ENCODE measurements at places on chromosomes 5 and 9.

DNA sequence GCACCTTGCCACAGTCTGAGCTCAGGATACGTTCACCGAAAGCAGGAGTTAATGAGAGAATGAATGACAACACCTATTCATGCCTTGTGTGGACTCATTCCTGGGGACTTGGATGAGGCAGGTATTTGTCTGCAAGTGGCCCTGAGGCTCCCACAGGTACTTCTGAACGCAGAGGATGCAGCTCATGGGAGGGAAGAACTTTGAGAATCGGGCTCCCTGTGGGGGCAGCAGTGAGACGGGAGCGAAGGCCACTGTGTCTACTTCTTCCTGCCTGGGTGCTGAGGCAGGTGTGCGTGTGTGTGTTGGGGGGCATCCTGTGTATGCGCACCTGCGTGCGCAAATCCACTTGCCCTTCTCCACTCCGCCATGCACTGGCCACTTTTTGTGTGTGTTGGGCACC, 42.2 kb downstream of the PTPN3 start:
- no peak for DNase-seq

DNA sequence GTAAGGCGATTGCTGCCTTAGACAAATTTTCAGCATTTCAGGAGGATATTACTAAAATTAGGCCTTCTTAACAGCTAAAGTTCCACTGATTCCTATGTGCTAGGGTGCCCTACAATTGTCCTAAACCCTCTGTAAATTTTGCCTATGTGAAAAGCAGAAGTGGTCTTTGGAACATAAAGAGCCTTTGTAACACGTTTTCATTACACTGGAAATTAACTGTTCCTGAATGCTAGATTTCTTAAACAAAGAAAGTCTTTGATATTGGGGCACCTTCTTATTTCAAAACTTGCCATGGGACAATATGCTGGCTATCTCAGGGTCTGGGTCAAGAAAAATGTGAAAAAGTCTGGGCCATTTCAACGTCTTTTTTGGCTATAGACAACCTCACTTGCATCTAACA, 60.4 kb upstream of the MOCS2 start:
- DNase-seq = no peak

DNA sequence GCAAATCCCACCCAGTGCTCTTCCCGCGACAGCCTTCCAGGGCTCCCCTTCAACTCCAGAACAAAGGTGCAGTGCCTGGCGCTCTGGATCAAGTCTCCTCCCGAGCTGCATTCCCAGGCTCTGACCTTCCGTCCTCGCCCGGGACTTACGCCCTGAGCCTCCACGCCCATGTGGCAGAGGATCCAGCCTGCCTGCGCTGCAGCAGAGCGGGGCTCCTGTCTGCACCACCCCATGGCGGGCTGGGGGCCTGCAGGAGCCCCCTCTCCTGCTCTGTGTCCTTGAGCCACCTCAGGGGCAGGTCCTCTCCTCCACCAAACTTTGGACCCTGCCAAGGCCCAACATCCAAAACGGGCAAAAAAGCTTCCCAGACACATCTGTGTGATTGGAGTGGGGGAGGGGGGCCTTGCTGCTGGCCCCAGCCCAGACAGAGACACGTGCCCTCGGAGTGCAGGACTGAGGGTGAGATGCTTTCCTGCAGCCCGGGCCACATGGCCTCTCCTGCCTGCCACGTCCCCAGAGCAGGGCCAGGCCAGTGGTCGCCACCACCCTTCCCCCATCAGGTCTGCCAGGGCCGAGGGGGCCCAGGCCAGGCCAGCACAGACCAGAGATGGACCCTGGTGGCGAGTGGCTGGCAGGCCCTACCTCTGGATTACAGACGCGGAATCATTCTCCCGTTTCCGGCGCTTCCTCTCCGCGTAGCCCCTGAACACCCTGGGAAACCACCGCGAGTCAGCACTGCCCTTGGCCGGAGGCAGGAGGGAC, 4.4 kb downstream of the NSMF start:
- DNase-seq = no peak

- DNase-seq = no peak
Measured at GRCh38 chr5:174505621-174506020, 218.8 kb upstream of the MSX2 start.

DNA sequence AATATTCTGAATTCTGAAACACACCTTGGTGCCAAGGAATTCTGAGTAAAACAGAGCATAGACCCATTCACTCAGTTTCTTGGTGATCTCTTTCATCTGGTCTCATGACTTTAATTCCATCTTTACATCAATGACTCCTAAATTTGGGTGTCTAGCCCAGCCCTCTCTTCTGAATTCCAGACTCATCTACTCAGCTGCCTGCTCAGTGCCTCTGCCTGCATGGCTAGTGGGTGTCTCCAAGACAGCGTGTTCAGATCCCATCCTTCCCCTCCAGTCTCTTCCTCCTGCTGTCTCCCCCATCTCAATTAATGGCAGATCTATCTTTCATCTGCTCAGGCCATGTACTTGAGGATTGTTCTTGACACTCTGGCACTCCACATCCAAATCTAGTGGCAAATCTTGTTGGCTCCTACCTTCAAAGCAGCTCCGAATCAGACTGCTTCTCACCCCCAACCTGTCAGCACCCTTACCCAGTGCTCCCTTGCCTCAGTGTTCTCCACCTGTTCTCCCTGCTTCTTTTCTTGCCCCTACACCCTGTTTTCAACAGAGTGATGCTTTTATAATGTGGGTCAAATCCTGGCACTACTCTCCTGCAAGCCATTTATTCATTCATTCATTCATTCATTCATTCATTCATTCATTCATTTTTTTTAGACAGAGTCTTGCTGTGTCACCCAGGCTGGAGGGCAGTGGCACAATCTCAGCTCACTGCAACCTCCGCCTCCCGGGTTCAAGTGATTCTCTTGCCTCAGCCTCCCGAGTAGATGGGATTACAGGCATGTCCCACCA, 5.3 kb downstream of the CAVIN4 start:
- DNase-seq = no peak

DNA sequence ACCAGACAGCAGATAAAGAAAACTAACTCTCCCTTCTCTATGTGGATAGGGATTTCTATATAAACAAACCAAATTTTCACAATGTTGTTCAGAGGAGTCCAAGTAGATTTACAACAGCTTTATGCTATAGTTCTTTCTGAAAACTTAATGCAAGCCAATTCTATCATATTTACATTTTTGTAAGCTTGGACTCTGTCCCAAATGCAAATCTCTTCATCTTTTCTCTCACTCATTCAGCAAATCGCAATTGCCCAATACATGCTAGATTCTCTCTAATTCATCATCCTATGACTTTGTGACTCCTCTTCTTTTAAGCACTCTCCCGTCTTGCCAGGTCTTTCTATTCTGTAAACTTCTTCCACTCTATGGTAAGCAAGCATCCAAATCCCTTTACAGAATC, 39.1 kb upstream of the UGT3A2 start:
- no peak for DNase-seq

DNA sequence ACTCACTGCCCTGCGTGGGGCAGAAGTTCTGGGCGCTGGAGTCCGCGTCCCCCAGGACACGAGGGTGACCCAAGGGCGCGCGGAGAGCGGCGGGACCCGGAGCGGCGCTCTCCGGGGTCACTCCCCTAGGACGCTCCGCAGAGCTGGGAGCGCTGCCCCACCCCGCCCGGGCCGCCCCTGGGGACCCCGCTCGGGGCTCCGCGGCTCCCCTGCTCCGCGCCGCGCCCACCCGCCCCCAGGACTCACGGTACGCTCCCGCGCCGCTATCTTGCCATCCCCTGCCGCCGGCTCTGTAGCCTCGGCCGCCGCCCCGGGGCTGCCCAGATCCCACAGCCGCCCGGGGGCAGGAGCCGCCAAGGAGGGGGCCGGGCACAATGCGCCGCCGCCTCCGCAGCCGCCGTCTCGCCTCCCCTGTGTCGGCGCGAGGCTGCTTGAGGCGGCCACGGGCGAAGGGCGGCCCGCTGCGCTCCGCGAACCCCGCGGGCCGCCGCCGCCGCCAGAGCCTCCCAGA, 303 bp downstream of the LIFR start:
- peak; percentile 1 for DNase-seq

DNA sequence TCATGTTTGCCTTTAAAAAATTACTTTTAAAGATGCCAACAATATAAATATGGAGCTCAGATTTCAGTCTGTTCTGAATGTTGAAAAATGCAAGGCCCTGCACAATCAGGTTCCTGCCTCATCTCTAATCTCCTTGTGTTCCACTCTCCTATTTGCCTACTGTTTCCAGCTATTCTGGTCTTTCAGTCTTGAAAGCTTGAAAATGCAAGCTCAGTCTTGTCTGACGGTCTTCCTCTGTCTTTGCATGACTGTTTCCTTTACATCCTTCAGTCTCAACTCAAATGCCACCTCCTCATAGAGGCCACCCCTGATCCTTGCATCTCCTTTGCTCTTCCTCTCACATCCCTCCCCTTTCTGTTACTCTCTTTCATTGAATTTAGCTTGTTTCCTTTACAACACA, 354.9 kb downstream of the KIF4B start:
- no peak for DNase-seq

- no peak for DNase-seq
Measured at GRCh38 chr5:179120421-179120861, 60.3 kb downstream of the ZNF354C start.

DNA sequence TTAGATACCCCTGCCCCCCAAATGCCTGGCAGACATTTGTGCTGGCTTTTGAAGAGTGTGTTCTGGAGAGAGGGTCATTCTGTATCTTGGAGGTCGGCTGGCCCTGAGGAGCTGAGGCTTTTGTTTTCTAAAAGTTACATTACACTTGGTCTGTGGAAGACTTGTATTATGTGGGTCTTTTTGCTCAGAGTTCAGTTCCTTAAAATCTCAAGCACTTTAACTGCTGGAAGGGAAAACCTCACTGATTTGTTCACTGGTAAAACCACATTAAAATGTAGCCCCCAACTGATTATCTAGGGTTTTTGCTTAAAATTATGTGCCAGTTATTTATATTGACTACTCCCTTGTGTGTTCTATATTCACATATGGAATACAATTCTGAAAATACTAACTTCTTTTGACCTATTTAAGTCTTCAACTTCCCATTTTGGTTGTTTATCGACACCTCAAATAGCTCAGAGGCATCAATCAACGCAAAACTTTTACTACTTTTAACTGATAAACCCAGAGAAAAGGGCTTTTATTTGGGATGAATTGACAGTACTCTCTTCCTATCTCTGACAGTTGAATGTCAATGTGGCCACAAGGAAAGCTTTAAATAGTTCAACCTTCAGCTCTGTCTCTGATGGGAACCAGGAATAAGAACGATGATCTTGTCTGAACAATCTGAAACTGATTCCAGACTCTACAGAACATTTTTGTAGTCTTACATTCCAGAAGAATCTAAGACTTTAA, 54.0 kb upstream of the MAP3K1 start:
- DNase-seq = no peak

- DNase-seq = no peak
Measured at GRCh38 chr5:61051267-61051666, 106.3 kb downstream of the NDUFAF2 start.

GRCh38 chr9:105281926-105282325, 37.5 kb downstream of the SLC44A1 start:
- no peak for DNase-seq

DNA sequence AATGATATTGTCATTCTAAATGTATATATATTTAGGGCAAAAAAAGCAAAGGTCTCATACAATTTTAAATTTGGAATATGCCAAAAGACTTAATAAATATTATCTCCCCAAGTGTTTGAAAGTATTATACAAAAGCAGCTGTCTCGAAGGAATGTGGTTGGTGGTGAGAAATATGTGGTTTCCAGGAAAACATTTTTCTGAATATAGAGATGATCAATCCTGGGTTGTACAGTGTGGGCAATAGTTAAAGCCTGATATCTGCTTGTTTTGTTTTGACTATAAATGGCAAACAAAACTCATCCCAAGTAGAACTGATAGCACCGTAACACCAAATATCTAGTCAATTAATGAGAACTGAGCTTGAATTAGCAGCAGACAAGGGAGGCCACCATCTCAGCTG, 391.8 kb upstream of the CD180 start:
- no peak for DNase-seq

DNA sequence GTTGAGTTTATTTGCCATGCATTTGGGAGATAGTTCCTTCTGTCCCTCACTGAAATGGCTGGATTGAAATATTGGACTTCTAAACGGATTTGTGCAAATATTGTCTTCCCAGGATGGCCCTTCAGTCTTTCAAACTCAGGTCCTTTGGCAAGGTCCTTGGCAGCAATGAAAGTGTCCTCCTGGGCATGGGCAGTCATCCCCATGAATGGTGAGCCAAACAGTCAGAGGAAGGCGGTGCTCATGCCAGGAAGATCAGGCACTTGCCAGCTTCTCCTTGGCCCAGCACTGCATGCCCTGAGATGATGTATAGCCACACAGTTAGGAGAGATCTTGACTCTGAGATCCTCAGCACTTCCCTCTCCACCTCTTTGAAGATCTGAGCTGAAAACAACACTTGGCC, 221.4 kb upstream of the KLF4 start:
- no peak for DNase-seq

GRCh38 chr9:104784098-104784497, 20.2 kb downstream of the NIPSNAP3B start:
- DNase-seq = no peak

DNA sequence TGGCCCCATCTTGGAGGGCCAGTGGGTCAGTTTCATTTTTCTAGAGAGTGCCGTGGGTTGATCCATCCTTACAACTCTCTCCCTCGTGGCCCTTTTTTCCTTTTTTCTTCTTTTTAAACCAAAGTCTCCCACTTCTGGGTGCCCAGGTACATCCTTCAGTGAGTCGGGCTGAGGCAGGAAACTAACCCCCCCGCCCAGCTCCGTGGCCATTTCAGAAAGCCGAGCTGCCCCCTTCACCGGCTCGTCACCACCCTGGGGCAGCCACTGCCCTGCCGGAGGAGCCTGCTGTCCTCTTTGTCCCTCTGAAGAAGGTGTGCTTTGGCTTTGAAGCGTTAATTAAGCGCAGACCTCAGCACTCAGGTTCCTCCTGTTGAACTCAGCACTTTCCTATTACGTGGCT, 5.2 kb downstream of the CFAP77 start:
- no peak for DNase-seq

GRCh38 chr5:151196556-151197290, 27.2 kb downstream of the CCDC69 start:
- DNase-seq = no peak

- no peak for DNase-seq
Measured at GRCh38 chr9:114676901-114677300, 5.1 kb downstream of the TEX48 start.
